ENCODE measurements at places on chromosomes 16 and 17.

GRCh38 chr16:53642094-53642493 is 61.6 kb downstream of the RPGRIP1L start:
- no peaks in the 10 kb centered on the region for H3K27me3 ChIP-seq
- H3K4me1 ChIP-seq, result no peaks in the 10 kb centered on the region
- no peak for DNase-seq
- peaks cover 46% of the 10 kb centered on the region for H3K36me3 ChIP-seq

- H3K4me1 ChIP-seq, result no peaks in the 10 kb centered on the region
- H3K36me3 ChIP-seq, result no peaks in the 10 kb centered on the region
- no peak overlapping the region for H3K4me3 ChIP-seq
- H3K27ac ChIP-seq, result no peak overlapping the region
- no peak for DNase-seq
Measured at GRCh38 chr17:12571606-12572005, 94.1 kb upstream of the MYOCD start.

GRCh38 chr16:10312784-10313724 is 72.8 kb upstream of the ATF7IP2 start:
- H3K4me3 ChIP-seq, result no peak overlapping the region
- peaks cover 12% of the 10 kb centered on the region for H3K4me1 ChIP-seq
- H3K27ac ChIP-seq, result no peak overlapping the region
- H3K27me3 ChIP-seq, result no peaks in the 10 kb centered on the region

DNA sequence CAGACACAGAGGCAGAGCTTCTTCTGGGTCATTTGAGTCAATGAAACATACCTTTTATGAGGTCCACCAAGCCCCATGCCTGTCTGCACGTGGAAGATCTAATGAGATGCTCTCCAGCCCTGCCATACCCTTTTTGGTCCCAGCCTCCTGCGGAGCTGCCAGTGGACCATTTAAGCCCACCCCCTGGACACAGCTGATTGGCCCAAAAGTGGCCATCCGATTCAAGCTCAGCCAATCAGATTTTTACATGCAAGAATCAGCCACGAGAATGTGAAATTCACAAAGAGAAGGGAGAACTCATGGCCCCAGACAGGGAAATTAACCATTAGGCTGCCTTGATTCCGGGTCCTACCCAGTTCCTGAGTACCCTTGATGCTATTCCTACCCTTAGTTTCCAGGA is 231.0 kb upstream of the EEF2KMT start:
- H3K4me3 ChIP-seq, result no peak overlapping the region
- no peaks in the 10 kb centered on the region for H3K4me1 ChIP-seq
- H3K36me3 ChIP-seq, result no peaks in the 10 kb centered on the region
- no peak overlapping the region for H3K27ac ChIP-seq
- no peak for DNase-seq
- H3K27me3 ChIP-seq, result peaks cover 13% of the 10 kb centered on the region

- H3K36me3 ChIP-seq, result peaks cover 6% of the 10 kb centered on the region
- H3K4me1 ChIP-seq, result peaks cover 17% of the 10 kb centered on the region
- H3K27me3 ChIP-seq, result peaks cover 5% of the 10 kb centered on the region
- DNase-seq, result no peak
- H3K4me3 ChIP-seq, result no peak overlapping the region
Measured at GRCh38 chr16:89026121-89026612, 49.2 kb upstream of the CBFA2T3 start.

GRCh38 chr17:44918006-44918405 is 2.7 kb upstream of the GFAP start:
- no peak overlapping the region for H3K27ac ChIP-seq
- peaks cover 3% of the 10 kb centered on the region for H3K27me3 ChIP-seq
- no peak for DNase-seq
- H3K4me3 ChIP-seq, result no peak overlapping the region

DNA sequence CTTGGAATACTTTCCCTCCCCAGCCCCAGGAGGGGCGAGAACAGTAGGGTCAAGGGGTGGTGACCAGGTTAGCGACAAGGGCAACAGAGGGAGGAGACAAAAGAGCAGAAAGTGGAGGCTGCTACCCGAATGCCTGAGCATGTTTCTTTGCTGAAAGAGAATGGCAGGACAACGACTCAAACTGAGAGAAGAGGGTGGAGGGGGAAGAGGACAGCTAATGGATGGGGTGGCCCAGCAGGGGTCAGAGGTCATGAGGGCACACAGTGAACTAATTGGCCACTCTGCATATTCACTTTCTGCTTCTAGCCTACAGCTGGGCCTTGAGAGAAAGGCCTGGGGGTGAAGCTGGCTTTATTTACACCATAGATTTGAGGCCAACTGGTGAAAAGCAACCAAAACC is 19.1 kb upstream of the DDX52 start:
- no peaks in the 10 kb centered on the region for H3K36me3 ChIP-seq
- no peak overlapping the region for H3K4me3 ChIP-seq
- no peaks in the 10 kb centered on the region for H3K4me1 ChIP-seq
- no peak for DNase-seq

- H3K27ac ChIP-seq, result no peak overlapping the region
- H3K4me3 ChIP-seq, result no peak overlapping the region
- H3K4me1 ChIP-seq, result no peaks in the 10 kb centered on the region
- peaks cover 54% of the 10 kb centered on the region for H3K36me3 ChIP-seq
Measured at GRCh38 chr16:27517664-27518063, 32.0 kb downstream of the GTF3C1 start.
